ENCODE measurements at places on chromosomes 3 and 15. TPM values are rescaled to one million over a fixed set of nuclear protein-coding genes. Genes with fewer than 3 reads are reported as not detected.

The ARNT2 gene
- 43.2 TPM for total RNA-seq

The GOLGA8J gene
- total RNA-seq, result not detected

The LRTM1 gene
- not detected for total RNA-seq

The RMDN3 gene
- 15.9 TPM for total RNA-seq

DNA sequence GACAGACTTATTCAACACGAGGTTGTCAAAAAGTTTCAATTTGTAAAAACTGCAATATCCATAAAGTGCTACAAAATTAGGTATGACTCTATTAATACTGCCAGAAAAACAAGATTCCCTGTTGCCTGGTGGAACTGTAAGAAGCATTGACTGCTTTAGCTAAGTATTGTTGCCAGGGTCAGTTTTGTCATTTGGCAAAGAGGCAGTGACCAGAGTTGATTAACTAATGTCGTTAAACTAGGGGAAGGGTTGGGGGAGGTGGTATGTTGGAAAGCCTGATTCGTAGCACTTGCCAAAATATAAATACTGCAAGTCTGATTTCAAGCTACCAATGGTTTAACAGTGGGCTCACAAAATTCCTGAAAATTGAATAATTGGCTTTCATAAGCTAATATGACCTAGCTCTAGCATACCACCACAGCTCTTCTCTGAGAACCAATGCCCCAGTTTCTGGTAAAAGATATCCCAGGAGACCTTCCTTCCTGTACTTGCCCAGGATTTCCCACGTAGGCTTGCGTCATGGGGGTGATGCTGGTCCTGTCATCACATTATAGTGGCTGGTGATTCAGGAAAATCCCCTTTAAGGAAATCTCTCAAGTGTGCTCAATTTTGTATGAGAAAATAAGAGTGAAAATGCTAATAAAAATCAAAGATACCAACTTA is 266.4 kb upstream of the TBC1D5 start:
- no peak for DNase-seq

DNA sequence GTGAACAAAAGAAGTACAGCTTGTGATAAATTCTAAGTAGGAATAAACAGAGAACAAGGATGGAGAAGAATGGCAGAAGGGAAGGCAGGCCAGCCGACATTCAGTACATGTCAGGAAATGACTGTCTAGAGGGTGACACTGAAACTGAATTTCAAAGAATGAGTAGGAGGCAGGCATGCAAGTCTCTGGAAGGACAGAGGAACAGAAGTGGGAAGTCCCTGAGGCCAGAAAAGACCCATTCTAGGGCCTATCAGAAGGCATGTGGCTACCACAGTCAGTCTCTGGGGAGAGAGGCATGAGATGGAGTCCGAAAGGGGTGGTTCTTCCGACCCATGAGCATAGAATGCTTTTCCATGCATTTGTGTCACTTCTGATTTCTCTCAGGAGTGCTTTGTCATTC is 243.5 kb upstream of the UBE2E2 start:
- no peak for DNase-seq

- no peak for DNase-seq
Measured at GRCh38 chr15:85151145-85151544, 169.5 kb downstream of the PDE8A start.

- no peak for DNase-seq
Measured at GRCh38 chr3:16816048-16816780, 68.5 kb upstream of the PLCL2 start.

DNA sequence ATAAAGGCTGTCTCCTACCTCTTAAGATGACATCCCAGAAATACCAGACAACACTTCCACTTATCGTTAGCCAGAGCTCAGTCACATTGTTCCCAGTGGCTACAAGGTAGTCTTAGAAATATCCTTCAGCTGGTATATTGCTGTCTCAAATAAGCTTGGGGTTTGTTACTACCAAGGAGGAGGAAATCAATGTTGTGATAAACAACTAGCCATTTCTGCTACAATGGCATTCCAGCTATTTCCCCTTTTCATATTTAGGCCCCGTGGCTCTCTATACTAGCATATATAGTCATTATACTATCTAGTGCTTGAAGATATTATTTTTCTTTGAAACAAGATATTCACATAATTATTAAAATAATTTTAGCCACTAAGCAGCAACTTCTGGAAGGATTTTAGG is 56.5 kb downstream of the VPS8 start:
- no peak for DNase-seq
